ENCODE measurements at places on chromosomes 6 and 20.

DNA sequence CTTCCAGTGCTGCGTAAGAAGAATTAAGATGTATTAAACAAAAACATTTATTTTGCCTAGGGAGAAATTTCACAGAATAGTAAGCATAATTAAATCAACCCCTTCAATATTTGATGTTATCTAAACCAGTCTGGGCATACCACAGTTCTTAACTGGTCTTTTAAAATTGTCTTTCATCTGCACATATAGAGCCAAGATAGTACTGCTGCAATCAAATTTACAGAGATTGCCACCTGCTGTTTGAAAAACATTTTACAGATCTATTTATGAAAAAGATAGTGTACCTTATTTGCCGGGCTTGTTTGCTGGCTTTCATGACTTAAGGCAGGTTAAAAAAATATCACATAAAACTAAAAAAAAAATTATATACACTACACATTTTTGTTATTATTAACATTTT is 323.2 kb downstream of the ADGRB3 start:
- DNase-seq, result no peak

GRCh38 chr20:37922016-37922415 is 19.1 kb downstream of the VSTM2L start:
- DNase-seq, result no peak

GRCh38 chr6:145406783-145407182 is 328.5 kb downstream of the EPM2A start:
- no peak for DNase-seq

- no peak for DNase-seq
Observed at GRCh38 chr6:127073222-127073621, 45.2 kb upstream of the RSPO3 start.

DNA sequence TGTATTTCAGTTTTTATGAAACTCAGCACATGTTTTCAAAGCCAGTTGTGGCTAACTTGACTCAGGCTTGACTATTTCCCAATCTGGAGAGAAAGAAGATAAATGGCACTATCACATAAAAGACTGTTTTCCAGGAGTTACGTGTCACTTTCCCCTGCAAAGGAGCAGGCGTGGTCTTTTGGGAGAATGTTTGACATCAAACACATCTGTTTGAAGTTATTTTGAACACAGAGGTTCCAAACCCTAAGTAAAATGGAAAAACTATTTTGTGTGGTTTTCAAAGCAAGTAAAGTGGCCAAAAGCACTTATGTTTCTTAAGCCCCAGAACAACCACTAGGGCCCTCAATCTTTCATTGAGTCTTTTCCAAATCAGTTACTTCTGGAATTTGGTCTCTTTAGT is 89.7 kb downstream of the FOXF2 start:
- DNase-seq, result no peak

Measured in activated CD4-positive, alpha-beta T cell treated with anti-CD3 and anti-CD28 coated beads for 4 hours (primary cell).